ENCODE measurements at places on chromosomes 3 and 15.

GRCh38 chr3:46314517-46314916 lies 39.4 kb upstream of the CCR2 start:
- DNase-seq: no peak

GRCh38 chr15:81865850-81866537 lies 179.8 kb downstream of the MEX3B start:
- DNase-seq: no peak

GRCh38 chr15:59384507-59384906 lies 11.8 kb upstream of the MYO1E start:
- no peak for DNase-seq

- no peak for DNase-seq
Measured at GRCh38 chr3:30344288-30344687, 262.1 kb upstream of the TGFBR2 start.

- DNase-seq: peak; percentile 26
Measured at GRCh38 chr3:16508591-16508995, 4.9 kb downstream of the RFTN1 start.

DNA sequence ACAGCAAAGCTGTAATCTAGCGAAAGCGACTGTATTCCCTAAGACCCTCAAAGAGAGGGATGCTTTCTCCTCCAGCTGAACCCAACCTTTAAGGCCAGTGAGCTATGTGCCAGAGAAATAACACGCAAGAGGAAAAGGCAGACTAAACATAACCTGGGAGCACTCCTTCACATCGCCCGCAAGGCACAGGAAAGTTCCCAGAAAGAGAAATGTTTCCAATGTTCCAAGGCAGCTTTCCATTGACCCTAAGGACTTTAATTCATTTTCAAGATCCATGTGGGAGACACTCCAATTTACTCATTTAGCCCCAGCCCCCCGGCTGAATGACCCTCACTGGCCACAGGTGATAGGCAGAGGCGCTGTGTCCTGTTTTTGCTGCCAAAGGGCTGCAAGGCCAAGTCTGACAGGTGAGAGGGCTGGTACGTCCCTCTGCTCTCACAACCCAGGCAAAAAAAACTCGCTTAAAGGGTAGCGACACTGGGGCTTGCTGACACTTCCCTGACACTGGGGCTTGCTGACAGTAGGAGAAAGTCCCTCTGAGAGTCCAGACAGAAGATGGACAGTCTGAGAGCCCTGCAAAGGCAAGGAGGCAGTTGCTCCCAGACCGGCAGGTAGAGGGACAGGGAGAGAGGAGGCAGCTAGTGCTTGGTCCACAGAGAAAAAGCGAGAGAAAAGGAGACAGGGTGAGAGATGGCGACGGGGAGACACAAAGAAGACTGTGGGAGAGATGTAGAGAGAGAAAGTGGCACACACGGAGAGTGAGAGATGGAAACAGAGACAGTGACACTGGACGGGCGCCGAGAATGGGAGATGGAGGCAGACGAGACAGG lies 702 bp downstream of the ARHGEF3 start:
- no peak for DNase-seq

Measured in fibroblast of skin of right biceps (primary cell).